ENCODE measurements at places on chromosomes 1 and 21.

- DNase-seq: peak; percentile 33
Observed at GRCh38 chr21:26842974-26843932, 2.0 kb downstream of the ADAMTS1 start.

DNA sequence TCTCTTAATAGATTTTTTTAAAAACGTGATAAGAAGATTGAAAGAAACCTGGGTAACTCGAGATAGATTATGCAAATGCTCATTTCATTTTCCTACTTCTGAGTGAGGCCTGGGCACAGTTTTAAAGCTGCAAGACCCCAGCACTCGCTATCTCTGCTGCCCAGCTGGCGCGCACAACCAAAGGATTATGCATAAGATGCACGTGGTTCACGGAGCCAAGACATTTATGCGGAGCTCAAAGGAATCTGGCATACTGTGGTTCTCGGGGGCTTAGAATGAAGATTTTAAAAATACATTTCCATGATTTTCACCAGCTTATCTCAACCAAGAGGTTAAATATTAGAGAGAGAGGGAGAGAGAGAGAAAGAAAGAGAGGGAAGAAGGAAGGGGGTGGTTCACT is 210.9 kb downstream of the DSCAM start:
- DNase-seq: no peak

GRCh38 chr1:160671603-160672517 is 25.0 kb upstream of the SLAMF1 start:
- DNase-seq: no peak

DNA sequence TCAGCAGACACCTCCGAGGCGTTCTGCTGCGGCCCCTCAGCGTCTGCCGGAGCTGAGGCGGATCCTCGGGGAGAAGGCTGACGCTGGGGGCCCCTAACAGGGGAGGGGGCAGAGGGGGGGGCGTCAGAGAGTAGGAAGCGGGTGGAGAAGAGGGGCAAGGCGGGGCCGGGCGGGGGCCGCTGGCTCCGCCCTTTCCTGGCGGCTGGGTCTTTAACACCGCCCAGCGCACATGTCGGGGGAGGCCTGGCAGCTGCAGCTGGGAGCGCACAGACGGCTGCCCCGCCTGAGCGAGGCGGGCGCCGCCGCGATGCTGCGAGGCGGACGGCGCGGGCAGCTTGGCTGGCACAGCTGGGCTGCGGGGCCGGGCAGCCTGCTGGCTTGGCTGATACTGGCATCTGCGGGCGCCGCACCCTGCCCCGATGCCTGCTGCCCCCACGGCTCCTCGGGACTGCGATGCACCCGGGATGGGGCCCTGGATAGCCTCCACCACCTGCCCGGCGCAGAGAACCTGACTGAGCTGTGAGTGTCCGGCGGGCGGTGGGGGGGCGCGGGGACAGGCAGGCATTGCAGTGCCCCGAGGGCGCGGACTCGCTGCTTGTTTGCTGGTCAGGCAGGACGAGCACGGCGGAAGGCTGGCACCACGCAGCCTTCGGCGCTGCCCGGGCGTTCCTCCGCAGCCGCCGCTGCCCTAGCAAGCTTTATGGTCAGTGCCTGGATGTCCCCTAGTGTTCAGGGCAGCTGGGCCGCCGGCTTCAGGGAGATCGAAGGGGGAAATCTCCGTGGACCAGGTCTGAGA is at the start of gene NTRK1:
Gene NTRK1, plus strand, starts transcription at position 238 of the 796 bp plus-strand sequence. Its CDS starts 70 bp downstream, at position 308.
- DNase-seq: peak; percentile 62

DNA sequence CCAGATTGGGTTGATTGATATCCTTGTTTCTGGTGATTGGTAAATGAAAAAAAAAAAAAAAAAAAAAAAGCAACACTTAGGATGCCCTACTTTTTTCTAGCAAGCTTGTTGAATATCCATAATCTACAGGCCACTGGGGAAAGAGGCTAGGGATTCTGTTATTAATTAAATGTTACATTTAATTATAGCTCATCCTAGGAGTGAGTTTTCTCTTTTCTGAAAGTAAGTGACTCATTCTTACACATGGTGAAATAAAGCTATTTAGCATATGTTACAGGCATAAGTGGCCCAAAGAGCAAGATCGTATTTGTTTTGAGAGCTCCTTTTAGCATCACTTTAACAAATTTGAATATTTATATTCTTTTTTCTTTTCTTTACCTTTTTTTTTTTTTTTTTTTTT is 94.5 kb downstream of the FNBP1L start:
- no peak for DNase-seq

Data from NCI-H774 (cell line).